Activated naive CD4-positive, alpha-beta T cell treated with anti-CD3 and anti-CD28 coated beads, Interleukin-2, amount 50 U/mL, for 72 hours (primary cell): ENCODE measurements at places on chromosomes 1 and 21.

DNA sequence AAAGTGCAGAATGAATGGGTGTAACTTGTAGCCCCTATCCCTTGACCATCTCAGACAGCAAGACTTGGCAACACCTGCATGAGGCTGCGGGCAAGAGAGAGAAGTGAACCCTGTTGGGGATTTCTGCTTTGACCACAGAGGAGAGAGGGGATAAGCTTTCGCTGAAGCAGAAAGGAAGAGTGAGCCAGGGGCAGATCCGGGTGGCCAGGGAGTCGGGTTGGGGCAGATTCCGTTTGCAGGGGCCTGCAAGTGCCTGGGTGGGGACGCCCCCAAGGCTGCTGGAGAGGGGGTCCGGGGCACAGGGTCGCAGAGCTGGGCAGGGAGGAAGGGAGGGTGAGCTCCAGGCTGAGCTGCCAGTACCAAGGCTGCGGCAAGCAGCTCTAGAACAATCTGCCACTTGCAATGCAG lies 25.3 kb upstream of the PIK3CD start:
- DNase-seq, result no peak

- no peak for DNase-seq
Observed at GRCh38 chr1:245788269-245788668, 633.5 kb downstream of the KIF26B start.

- no peak for DNase-seq
Observed at GRCh38 chr21:35368326-35368725, 319.2 kb upstream of the RUNX1 start.

DNA sequence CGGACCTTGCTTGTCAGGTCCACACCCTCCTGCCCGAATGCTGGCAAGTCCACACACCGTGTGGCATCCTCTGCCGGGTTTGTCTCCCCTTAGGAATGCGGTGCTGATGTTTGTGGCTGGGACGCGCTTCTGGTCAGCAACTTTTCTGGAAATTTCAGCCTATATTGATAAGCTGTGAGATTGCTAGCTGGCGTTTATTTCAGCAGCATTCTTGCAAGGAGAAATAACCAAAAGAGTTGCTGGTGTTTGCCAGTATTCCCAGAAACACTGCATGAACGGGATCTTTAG lies 601 bp downstream of the CEPT1 start:
- no peak for DNase-seq

DNA sequence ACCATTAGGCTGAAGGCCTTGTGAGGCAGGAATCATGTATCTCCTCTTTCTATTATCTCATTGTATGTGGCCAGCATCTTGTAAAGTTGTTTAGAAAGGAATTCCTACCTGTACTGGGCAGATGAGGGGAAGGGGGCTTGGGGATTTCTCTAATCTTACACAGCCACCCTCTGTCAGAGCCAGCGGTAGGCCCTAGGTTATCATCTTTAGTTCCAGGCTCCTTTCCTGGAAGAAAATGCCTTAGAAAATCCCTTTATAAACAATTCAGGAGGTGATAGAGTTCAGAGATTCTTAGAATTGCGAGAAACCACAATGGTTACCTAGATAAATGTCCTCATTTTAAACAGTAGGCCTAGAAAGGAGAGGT lies 35.2 kb downstream of the DPT start:
- DNase-seq, result no peak

DNA sequence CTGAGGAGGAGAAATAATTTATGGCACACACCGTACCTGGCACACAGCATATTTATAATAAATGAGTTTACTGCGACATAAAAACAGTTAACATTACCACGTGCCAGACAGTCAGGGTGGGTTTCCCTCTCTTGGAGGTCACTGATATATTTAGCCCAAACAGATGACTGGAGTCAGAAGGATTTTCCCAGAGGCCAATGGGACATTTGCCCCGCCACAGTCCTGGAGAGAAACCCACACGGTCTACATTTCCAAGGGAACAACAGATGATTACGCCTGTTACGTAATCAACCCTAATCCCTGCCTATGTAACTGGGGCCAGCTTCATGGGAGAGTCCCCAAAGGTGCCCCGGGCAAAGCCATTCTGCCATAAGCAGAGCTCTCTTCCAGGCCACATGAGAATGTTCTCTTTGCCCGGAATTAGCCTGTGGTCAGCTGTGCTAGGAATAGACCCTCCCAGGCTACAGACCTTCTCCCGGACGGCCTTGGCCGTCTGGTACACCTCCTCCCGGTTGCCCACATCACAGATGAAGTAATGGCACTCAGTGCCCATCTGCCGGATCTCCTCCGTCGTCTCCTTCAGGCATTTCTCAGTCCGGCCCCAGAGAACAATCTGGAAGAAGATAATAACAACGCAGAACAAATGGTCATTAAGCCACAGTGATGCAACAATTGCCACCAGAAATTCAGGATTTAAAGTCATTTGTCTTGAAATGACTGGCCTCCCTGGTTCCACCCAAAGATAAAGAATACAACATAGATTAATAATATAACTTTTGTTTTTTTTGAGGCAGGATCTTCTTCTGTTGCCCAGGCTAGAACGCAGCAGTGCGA lies 37.7 kb downstream of the DHRS3 start:
- DNase-seq, result no peak

GRCh38 chr1:20076710-20077461 lies 6.9 kb downstream of the PLA2G5 start:
- no peak for DNase-seq

DNA sequence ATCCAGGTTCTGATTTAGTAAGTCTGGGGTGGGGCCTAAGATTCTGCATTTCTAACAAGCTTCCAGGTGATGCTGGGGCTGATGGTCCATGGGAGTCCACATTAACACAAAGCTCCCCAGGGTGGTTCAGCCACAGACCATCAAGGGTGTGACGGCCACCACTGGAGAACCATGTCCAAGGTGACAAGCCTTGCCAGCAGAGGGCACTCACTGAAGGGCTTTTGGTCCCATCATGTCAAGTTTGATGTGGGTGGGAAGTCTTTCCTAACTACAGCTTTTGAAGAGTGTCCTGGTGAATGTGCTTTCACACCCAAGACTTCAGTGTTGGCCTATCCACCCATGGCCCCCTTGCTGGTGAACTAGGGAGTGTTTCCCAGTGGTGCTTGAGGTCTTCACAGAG lies 67.1 kb downstream of the UBE2T start:
- peak; percentile 36 for DNase-seq

DNA sequence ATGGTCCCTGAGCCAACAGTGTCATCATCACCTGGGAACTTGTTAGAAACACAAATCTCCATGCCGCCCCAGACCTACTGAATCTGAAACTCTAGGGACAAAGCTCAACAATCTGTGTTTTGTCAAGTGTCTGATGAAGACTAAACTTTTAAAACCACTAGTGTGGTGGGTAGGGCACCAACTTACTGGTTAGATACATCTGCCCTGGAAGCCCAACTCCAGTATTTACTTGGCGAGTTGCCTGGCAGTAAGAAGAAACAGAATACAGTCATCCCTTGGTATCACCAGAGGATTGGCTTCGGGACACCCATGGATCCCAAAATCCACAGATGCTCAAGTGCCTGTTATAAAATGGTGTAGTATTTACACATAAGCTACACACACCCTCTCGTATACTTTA lies 367.9 kb upstream of the DUSP10 start:
- no peak for DNase-seq

DNA sequence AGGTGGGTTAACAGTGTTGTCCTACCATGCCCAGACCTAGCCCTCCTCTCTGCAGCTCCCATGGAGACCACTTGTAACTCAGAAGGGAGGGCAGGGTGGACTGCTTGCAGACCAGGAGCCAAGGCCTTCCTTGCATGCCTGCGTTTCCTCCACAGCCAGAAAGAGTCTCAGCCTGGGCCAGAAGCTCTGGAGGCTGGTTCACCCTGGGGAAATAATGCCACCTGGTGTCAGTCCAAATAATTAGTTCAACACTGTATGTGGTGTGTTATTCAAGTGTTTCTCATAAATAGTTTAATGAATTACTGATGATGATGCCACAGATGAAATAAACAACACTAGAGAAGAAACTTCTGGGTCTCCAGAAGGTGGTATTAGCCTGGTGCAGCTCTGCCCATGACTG lies 16.9 kb upstream of the VANGL1 start:
- no peak for DNase-seq

DNA sequence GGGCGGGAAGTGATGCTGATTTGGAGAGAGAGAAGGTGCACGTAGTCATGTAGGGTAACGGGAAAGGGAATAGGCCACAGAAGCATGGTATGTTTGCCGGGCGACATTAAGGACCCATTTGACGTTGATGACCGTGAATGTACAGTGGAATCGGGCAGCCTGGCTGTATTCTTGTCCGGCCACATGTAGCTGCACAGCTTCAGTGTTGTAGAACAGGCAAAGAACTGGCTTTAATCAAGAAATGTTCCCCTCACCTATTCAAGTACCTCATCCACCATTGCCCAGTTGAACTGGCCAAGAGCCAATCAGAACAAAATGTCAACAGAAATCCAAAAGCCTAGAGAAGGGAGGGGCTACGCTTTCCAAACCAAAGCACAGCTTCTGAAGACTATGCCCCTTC lies 104.8 kb downstream of the DHRS3 start:
- DNase-seq, result no peak

GRCh38 chr21:43269957-43270705 lies 101.3 kb downstream of the CRYAA start:
- no peak for DNase-seq

DNA sequence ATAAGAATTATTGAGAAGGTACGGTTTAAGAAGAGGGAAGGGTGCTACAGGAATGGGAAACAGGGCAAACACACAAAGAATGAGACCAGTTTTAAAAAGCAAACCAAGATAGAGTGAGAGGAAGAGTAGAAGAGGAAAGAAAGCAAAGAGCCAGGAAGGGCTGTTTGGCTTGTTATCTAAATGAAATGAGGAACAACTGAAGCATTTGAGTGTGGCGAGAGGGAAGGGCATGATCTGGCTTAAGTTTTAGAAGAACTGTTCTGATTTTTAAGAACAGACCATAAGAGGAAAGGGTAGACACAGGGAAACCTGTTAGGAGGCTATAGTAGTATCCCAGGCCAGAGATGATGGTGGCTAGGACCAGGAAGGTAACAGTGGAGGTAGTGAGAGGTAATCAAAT lies 73.8 kb downstream of the TUT4 start:
- no peak for DNase-seq

GRCh38 chr21:45542242-45542666 lies at the start of gene SLC19A1:
SLC19A1 (minus strand) TSS chr21:45542440; CDS start chr21:45537959, 4,481 bp downstream.
- peak; percentile 85 for DNase-seq

GRCh38 chr1:203178083-203178482 lies 2.5 kb upstream of the MYBPH start:
- no peak for DNase-seq

DNA sequence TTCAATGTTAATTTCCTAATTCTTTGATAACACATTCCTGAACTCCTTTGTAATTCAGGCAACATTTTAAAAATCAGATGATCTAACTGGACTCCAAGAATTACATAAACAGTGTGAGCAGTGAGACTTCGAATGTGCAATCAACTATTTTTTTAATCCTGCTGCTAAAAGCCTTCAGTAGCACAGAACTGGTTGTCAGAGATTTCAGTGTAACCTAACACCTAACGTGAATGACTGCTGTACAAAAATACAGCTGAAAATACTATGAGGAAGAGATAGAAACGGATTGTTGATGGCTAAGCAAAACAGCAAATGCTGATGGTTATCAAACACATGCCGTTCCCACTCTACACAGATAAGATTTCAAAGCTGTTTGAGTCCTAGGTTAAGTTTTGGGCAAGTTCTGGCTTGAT lies 46.1 kb downstream of the APP start:
- DNase-seq, result no peak

DNA sequence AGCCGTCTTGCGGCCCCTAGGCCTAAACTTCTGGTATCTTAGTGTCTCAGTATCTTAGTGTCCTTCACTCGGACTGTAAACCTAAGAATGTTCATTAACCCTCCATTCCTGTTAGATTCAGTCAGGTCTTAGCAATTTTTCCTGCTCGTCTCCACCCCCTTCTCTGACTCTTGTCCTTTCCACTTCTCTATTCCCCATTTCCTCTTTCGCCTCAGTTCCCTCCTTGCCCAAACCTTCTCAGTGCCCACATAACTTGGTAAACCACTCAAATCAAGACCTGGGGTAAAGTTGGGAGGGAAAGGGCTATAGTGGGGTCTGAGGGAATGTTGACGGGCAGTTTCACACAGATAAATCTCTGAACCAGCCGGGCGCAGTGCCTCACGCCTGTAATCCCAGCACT lies 726 bp upstream of the FCER1G start:
- no peak for DNase-seq

DNA sequence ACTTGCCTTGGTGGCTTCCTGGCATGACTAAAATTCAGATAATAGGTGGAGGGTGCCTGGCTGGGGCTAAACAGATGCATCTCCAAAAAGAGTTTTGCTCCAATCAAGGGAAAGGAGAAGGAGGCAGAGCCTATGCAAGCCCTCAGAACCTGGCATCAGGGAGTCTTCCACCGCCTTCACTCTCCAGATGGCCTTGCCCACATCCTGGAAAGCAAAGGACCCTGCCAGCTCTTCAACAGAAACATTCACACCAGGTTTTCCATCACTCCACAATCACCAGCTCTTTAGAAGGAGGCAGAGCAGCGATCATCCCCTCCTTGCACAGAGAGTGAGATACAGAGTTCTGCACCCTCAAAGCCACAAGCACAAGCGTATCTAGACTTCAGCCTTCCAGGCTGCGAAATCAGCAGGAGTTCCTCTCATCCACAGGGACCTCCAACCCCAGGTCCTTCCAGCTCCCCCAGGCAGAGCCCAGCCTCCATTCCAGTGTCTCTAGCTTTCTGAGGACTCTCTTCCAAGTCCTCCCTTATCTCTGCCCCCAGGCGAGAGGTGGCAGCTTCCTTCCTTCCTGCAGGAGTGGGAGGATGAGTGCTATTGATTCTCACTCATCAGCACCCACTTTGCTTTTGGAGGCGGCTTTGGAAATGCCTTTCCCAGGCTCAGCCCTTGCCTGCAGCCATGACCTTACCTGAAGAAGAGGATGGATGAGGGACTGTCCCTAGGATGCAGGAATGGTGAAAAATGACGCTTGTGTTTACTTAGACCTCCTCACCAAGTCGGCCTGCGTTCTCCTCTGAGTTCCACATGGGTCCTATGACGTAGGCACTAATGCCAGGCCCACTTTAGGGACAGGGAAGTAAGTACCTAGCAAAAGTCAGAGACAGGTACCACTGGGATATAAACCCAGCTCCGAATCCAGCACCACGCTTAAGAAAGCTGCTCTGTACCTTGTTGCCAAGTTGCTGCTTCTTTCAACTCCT lies 75.4 kb downstream of the RIPK4 start:
- DNase-seq, result no peak

- no peak for DNase-seq
Observed at GRCh38 chr1:182325339-182325738, 66.3 kb downstream of the GLUL start.
